Dermis blood vessel endothelial cell (primary cell): ENCODE measurements at places on chromosomes 6 and 20. TPM values are rescaled to one million over a fixed set of nuclear protein-coding genes. Genes with fewer than 3 reads are reported as not detected.

Gene MMP24
- 0.68 and 0.88 TPM in 2 replicates for total RNA-seq

Gene GMEB2
- 10.9 and 18.7 TPM in 2 replicates for total RNA-seq

Gene LAMA2
- total RNA-seq = 0.17 and 0.74 TPM in 2 replicates

Gene TRIM15
- total RNA-seq = not detected in 2 replicates

Gene PRL
- not detected in 2 replicates for total RNA-seq

GRCh38 chr6:5846889-5847288 lies 159.8 kb downstream of the NRN1 start:
- no peak for DNase-seq

DNA sequence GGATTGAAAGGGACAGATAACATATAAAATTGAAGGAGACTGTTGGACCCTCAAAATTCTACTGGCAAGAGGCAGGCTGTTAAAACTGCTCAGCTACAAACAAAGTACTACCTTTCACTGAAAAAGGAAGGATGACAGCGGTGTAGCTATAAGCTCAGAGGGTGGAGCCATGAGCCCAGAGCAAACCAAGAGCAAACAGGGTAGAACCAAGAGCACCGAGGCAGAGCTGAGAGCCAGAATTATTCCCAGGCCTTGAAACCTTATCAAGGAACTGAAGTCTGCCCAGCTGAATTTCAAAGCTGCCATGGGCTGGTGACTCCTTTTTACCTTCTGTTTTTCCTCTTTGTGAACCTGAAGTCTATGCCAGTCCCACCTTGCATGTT lies 74.7 kb upstream of the SLC4A11 start:
- DNase-seq = no peak

DNA sequence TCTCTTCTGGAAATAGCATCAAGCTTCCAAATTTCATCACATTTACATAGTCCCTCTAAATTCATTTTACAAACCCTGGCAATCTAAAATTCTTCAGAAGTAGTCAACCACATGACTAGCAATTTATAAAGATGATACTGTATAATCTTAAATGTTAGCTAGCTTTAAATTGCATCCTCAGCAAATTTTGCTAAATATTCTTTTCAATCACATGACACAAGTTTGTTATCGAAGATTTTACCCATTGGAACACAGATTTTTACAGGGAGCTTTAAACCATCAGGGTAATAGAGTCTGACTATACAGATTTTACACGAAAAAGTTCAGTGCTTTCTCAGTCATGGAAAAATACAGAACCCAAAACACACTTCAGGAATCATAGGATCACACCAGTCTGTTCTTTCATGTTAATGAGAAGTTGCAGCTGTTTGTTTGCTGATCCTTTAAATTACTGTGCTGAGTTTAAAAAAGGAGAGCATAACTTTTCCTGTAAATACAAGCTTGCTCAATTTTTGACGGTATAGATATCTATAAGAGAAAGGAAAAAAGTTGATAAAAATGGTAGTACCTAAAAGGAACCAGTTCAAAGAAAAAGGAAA lies 445.8 kb upstream of the ADGRB3 start:
- DNase-seq = no peak

- no peak for DNase-seq
Measured at GRCh38 chr20:3796477-3797225, 541 bp downstream of the CDC25B start.

DNA sequence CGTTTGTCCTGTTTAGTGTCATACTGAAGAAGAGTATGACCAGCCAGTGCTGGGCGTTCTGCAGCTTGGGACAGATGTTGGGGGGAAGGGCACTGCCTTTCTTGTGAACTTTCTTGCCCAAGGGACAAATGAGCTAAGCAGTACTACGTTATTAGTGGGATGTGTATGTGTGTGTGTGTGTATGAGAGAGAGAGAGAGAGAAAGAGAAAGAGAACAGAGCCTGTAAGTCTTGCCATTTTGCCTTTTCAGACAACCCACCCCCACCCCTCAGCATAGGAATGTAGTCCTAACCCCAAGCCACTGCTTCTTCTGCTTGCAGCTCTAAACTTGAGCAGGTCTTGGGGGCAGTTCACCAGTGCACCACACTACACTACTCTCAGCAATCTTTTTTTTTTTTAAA lies 45.5 kb downstream of the E2F3 start:
- no peak for DNase-seq

GRCh38 chr20:62829231-62830230 lies 12.7 kb downstream of the COL9A3 start:
- DNase-seq = no peak

- DNase-seq = no peak
Measured at GRCh38 chr20:13200767-13201500, 20.1 kb upstream of the ISM1 start.

DNA sequence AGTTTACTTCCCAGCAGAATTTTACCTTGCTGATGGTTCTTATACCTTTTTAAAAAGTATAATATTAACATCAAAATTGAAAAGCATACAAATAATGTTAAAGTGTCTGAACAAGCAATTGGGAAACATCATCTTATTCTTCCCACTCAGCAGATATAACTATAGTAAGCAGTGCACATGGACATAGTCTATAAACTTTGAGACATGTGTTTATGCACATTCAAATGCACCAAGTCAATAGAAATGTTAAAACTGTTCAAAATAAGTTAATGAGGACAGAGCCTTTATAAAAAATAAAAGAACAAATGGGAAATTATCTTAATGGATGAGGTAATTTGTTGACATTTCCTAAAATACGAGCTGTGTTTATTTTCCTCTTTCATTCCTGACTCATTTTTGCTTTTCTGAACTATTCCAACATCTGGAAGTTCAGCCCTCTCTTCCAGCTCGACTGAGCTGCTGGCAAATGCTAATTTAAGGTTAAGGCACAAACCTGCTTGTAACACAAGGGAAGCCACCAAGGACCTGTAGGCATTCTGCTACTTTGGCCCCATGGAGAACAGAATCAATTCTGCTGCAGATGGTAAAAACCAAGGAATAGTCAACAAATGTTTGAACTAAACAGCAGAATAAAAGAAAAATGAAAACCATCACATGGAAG lies 110.3 kb upstream of the MAP3K4 start:
- DNase-seq = no peak

- DNase-seq = no peak
Measured at GRCh38 chr6:124987291-124987690, 25.1 kb downstream of the RNF217 start.

DNA sequence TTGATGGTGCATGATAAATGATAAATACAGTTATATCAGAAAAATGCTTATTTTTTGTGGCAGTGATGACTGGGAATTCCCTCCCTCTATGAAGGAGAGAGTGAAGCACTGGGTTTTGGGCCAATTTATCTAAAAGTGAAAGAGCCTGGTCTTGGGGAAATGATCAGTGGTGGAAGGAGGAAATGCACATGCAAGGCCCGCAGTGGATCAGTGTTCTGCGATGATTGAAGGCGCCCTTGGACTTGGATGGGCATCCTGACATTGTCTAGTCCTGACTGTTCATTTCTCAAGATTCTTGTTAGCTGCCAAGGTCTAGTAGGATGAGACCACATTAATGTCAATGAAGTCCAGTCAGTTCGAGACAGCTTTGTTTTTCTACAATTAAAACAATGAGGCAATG lies 272.0 kb upstream of the SLC35B3 start:
- no peak for DNase-seq

- no peak for DNase-seq
Measured at GRCh38 chr6:56692523-56693245, 50.0 kb upstream of the DST start.

DNA sequence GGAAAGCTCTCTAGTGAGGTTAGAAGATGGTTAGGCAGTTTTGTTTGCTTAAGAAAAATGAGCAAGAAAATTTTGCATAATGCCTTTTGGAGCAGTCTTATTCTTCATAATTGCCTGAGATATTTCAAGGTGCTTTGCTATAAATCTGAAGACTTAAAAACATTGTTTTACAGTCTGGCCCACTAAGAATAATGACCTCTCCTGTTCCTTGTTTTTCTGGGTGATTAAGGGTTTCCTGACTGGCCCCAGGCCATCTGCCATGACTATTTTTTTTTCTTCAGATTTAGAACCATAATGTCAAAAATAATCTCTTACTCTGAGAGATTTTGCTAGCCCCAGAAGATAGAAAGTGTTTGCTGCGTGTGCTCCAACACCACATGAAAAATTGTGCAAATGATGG lies 72.3 kb upstream of the CENPW start:
- peak; percentile 63 for DNase-seq

DNA sequence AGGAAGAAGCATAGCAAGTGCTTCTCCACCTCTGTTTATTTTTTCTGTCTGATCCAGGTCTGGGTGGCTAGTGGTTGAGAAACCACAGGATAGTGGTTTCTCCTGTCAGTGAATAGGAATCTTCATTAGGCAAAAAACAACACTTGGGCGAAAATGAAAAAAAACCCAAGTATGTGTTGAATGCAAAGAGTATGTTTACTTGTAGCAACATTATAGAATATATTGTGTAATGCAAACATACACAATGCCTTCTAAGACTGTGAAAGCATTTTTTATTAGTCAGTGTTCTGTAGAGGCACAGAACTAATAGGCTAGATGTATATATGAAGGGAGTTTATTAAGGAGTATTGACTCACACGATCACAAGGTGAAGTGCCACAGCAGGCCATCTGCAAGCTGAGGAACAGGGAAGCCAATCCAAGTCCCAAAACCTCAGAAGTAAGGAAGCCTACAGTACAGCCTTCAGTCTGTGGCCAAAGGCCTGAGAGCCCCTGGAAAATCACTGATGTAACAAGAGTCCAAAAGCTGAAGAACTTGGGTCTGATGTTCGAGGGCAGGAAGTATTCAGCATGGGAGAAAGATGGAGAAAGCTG lies 111.1 kb downstream of the UST start:
- no peak for DNase-seq

- DNase-seq = no peak
Measured at GRCh38 chr6:137878029-137878428, 11.0 kb downstream of the TNFAIP3 start.

- DNase-seq = no peak
Measured at GRCh38 chr6:35223396-35223795, 9.6 kb downstream of the SCUBE3 start.

DNA sequence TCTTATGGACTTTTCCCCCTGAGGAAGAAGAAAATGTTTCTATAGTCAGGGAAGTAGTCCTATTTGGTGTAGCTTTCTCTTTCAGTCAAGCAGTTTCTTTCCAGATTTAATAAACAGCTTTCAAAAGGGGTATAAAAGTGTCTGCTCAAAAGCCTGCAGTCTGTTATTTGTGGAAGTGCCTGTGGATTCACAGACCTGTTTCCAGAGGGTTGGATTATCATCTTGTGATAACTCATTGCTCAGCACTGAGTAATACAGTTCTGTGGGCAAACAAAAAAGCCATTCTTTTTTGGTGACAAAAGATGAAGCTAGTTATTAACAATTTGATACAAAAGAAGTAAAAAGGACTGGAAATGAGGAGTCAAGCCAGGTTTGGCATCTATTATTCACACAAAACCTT lies 358.2 kb upstream of the ID4 start:
- no peak for DNase-seq

DNA sequence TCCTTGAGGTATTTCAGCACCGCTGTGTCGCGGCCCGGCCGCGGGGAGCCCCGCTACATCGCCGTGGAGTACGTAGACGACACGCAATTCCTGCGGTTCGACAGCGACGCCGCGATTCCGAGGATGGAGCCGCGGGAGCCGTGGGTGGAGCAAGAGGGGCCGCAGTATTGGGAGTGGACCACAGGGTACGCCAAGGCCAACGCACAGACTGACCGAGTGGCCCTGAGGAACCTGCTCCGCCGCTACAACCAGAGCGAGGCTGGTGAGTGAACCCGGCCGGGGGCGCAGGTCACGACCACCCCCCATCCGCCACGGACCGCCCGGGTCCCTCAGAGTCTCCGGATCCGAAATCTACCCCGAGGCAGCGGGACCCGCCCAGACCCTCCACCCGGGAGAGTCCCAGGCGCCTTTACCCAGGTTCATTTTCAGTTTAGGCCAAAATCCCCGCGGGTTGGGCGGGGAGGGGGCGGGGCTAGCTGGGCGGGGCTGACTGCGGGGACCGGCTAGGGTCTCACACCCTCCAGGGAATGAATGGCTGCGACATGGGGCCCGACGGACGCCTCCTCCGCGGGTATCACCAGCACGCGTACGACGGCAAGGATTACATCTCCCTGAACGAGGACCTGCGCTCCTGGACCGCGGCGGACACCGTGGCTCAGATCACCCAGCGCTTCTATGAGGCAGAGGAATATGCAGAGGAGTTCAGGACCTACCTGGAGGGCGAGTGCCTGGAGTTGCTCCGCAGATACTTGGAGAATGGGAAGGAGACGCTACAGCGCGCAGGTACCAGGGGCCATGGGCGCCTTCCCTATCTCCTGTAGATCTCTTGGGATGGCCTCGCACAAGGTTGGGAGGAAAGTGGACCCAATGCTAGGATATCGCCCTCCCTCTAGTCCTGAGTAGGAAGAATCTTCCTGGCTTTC lies 693 bp downstream of the HLA-F start:
- peak; percentile 11 for DNase-seq

DNA sequence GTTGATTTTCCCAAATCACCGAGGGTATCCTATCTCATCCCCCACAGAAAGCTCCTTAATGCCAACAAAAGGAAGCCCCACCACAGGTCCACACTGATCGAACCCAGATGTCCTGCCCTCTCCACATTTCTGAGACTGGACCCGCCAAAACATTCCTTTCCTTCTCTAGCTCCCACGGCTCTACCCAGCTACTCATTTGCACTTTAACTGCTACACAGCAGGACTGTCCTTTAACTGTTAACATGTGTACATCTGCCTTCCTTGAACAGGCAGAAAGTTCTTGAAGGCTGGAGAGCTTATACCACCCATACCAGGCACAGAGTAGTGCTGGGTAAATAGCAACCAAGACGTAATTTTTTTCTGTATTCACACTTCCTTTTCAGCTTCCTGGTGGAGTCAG lies 68.6 kb downstream of the TRMT6 start:
- peak; percentile 8 for DNase-seq

GRCh38 chr20:24783631-24784492 lies 165.2 kb upstream of the CST7 start:
- DNase-seq = no peak

- no peak for DNase-seq
Measured at GRCh38 chr20:5862703-5863039, 87.7 kb downstream of the TRMT6 start.

DNA sequence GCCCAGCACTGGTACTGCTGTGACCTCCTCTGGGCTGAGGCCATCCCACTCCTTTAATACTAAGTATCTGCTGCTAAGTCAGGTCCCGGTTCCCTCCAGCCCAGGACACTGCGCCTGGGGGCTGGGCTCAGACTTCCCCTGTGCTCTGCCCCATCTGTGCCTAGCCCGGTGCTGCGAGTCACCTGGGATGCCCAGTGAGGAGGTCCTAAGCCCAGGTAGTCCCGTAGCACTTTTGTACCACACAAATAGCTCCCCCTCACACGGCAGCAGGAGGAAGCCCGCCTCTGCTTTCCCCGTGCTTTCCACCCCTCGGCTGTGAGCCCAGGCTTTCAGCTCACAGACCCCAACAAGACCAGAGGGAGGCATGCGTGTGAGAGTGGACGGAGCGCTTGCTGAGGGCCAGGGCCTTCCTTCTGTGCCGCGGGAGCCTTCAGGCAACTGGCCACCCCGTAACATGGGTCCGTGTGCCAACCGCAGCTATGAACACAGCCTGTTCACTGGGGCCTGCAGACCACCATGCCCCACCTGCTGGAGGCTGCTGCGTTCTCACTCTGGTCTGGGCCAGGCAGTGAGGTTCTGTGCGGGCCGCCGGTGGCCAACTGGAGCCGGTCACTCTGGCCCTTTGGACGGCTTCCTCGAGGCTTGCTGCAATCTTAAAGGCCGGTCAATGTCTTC lies 79.9 kb upstream of the MPC1 start:
- DNase-seq = no peak
